ENCODE measurements at places on chromosomes 16 and 17.

GRCh38 chr16:16151315-16151714 lies 72.0 kb downstream of the ABCC6 start:
- DNase-seq, result no peak

- peak; percentile 51 for DNase-seq
These were observed 367.5 kb downstream of the CPPED1 start for GRCh38 chr16:12436201-12436657.

- no peak for DNase-seq
These were observed 2.4 kb downstream of the KRTAP2-3 start for GRCh38 chr17:41057547-41057946.

DNA sequence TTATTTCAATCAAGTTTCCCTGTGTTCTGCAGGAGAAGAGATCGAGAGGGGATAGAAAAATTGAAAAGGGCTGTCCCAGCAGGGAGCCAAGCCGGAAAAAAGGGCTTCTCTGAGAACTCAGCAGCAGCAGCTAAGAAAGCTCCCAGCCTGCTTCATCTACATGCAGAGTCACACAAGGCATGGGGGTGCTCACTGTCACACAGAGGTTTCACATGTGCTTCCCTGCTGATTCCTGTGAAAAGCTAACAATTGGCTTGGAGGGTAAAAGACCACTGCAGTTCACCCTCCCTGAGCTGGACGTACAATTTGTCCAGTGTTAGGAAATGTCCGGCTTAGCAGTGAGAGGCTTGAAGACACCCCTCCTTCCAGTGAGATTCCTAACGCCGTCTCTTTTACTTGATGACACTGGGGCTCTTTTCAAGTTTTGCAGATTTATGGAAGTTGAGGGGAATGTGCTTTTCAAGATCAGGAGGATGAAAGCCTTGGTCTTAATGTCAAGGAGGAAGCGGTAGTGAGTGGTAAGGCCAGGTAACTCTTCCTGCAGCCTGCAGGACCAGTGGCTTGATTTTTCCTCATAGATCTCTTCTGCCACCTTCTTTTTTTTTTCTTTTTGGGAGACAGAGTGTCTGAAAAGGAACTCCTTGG lies 85.6 kb downstream of the WNT3 start:
- no peak for DNase-seq

GRCh38 chr17:50171371-50172071 lies 5.7 kb downstream of the SGCA start:
- no peak for DNase-seq

- DNase-seq, result no peak
These were observed 591 bp downstream of the NPW start for GRCh38 chr16:2019921-2020831.

DNA sequence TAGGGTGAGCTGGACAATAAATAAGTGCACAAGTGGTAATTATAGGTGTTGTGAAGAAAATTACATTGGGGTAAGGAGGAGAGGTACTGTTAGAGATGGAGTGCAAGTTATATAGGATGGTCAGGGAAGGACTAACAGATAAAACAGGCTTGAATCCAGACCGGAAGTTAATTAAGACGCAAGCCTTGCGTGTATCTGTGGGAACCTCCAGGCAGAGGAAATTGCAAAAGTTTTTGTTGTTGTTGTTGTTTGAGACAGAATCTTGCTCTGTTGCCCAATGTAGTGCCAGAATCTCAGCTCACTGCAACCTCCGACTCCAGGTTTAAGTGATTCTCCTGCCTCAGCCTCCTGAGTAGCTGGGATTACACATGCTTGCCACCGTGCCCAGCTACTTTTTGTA lies 2.4 kb upstream of the ZNF18 start:
- DNase-seq, result no peak

DNA sequence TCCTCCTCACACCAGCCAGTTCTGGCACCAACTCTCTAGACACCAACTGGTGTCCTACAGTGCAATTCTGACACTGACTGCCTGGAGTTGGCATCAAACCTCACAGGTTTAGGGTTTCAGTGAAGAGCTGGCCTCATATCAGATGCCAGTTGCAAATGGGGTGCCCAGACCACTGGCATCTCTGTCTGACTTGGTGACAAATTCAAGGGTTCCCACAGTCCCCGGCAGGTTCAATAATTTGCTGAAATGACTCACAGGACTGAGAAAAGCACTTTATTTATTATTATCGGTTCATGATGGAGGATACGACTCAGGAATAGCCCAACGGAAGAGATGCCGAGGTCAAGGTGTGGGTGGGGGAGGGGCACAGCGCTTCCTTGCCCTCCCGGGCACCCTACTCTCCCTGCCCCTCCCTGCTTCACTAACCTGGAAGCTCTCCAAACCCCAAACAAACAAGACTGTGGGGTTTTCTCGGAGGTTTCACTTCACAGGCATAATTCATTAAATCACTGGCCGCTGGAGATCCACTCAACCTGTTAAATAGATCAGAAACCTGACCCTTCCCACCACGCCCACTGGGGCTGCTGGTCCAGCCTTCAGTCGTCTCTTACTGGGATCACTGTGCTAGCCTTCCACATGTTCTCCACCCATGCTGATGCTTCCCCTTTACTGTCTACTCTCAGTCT lies 1.7 kb upstream of the NLRP1 start:
- no peak for DNase-seq

- no peak for DNase-seq
These were observed 41.4 kb downstream of the GRB2 start for GRCh38 chr17:75364078-75364477.

DNA sequence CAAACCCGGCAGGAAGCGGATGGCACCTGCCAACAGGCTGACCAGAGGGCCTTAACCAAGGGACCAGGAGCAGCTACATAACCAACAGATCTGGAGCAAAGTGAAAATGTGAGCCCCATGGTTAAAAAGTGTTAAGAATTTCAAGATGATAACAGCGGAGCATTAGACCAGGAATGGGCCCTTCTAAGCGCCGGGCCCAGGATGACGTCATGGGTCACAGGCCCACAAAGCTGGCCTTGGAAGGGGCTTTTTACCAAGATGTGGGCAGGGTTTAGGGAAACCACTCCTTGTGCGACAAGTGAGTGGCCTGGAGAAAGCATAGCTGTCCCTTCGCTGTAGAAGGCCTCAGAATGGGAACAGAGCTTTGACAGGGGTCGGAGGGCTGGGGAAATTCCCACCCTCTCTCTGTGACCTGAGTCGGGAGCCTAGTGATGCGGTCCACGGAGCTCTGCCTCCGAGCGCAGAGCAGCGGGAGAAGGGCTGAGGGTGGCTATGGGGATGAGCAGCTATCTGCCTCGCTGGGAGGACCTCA lies 84.4 kb upstream of the RPL38 start:
- no peak for DNase-seq

- DNase-seq, result no peak
These were observed 5.3 kb downstream of the MPP2 start for GRCh38 chr17:43901861-43902589.

DNA sequence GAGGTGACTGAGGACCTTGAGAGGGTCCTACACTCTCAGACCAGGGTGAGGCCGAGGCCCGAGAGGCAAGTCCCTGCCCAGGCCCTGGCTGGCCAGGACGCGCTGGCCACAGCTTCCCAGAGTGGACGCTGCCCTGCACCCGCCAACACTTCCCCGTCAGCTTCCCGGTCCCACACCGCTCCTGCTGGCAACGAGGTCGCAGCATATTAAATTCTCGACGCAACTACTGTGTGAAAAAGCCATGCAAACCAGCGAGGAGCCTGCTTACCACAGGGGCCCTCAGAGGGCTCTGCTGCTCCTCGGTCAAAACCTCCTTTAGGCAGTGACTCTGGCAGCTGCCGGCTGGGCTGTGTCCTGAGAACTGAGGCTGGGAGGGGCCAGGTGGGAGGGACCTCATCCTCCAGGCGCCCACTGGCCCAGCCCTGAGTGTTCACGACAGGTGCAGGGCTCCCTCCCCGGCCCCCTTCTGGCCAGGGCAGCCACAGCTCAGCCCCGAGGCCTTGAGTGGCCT lies 2.1 kb upstream of the TEX19 start:
- no peak for DNase-seq

DNA sequence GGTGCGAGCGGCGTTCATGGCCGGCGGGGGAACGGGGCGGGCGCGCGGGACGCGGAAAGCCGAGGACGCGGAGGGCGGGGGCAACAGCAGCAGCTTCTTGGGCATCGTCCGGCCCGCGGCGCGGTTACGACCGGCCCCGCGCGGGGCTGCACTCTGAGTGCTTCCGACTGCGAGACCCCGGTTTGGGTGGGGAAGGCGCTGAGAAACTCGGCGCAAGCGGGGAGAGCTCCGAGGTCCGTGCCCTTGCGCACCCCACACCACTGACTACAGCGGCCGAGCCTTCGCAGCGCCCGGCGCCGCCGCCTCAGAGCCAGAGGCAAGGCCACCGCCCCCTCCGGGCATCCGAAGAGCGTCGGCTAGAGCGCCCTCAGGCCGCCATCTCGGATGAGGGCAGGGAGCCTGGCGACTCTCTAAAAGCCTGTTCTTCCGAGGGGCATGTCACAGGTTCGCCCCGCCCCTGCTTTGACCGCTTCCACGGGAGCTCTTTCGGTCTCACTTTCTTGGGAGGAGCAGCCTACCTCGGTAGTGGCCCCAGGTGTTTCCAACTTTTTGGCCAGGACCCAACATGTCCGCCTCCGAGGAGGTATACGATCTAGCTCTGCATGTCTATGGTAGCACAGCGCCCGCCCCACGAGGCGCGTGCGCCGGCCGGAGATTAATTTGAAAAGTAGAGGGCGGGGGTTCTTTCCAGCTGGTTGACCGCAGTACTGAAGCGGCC lies at the start of gene PRPSAP1:
Gene PRPSAP1, minus strand, starts transcription at position 318 of the 718 bp plus-strand sequence. Its CDS starts 213 bp downstream, at position 105.
- peak; percentile 84 for DNase-seq

DNA sequence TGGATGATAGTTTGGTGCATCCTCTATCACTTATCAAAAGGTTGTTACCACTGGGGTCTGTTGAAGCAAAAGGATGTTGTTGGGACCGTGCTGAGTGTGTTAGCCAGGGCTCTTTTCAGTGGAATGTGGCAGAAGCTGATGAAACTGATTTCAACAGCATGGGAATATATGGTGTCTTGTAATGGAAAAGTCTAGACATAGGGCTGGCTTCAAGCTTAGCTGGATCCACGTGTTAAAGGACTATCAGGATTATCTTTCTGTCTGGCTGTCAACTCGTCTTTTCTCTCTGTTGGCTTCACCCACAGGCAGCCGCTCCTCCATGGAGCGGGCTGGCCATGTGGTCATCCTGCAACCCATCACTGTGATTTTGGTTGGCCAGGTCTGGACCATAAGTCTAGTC lies 8.7 kb downstream of the SNX29 start:
- DNase-seq, result no peak

DNA sequence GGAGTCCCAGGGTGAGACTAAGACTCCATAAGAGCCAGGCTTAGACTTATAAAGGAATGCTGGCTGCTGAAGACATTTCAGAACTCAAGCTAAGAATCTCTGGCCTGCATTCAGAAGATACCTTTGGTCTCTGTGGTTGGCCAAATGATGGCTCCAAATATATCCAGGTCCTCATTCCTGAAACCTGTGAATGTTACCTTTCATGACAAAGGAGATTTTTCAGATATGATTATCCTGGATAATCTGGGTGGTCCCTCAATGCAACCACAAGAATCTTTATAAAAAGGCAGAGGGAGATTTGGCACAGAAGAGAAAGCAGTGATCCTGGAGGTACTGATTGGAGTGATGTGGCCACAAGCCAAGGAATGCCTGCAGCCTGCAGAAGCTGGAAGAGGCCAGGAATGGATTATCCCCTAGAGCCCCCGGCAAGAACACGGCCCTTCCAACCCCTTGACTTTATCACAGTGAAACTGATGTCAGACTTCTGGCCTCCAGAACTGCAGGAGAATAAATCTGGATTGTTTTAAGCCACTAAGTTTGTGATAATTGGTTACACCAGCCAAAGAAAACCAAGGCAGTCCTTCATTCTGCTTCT lies 253.3 kb downstream of the SLC39A11 start:
- DNase-seq, result no peak

GRCh38 chr16:17496891-17497290 lies 26.1 kb upstream of the XYLT1 start:
- DNase-seq, result no peak

DNA sequence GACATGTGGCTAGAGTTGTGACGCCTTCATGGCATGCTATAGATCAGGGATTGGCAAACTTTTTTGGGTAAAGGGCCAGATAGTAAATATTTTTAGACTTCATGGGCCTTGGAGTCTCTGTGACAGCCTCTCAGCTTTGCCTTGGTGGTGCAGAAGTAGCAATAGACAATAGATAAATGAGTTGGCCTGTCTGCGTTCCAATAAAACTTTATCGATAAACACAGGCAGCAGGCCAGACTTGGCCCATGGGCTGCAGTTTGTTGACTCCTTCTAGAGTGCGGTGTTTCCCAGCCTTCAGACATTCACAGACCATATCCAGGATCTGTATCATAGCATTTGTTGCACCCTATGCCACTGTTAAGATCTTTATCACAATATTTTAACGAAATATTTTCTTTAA lies 76.5 kb downstream of the OR1D5 start:
- DNase-seq, result no peak

DNA sequence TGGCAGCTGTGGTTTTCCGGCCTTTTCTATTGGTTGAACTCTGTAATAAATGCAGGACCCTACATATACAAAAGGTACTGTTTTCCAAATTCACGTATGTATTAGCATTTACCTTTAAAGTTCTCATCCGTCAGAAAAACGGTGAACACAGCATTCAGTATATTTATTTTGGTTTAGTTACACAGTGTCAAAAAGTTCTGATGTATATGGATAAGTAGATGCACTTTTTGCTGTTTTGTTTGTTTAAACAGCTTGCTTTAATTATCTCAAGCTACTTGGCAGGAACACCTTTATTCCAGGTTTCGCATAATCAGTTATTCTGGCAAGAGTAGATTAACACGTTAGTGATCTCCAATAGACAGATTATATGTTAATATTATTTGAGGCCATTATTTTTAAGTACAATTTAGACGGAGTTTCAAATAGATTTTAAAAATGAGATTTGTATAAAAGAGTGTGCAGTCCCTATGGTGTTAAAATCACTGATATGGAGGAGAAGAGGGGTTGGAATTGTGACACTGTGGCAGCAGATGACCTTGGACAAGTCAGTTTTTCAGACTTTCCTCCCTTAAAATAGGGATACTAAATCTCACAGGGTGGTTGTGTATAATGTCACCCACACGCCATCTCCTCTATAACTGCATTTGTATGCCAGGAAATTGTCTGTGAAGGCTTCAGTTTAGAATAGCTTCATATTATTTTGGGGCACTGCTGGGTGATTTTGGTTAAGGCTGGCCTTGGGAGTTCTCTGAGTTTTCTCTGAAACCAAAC lies 2.1 kb downstream of the HERPUD1 start:
- DNase-seq, result no peak

GRCh38 chr17:43597624-43598356 lies 51.6 kb upstream of the ETV4 start:
- DNase-seq, result no peak

GRCh38 chr17:49339354-49339753 lies 22.7 kb downstream of the ZNF652 start:
- no peak for DNase-seq

GRCh38 chr16:8530752-8531384 lies 59.4 kb downstream of the TMEM114 start:
- no peak for DNase-seq

Measured in left renal pelvis (tissue), 4 donors.